Activated CD8-positive, alpha-beta memory T cell treated with anti-CD3 and anti-CD28 coated beads, Interleukin-2, amount 50 U/mL, for 4 hours (primary cell): ENCODE measurements at places on chromosomes 2 and 18.

DNA sequence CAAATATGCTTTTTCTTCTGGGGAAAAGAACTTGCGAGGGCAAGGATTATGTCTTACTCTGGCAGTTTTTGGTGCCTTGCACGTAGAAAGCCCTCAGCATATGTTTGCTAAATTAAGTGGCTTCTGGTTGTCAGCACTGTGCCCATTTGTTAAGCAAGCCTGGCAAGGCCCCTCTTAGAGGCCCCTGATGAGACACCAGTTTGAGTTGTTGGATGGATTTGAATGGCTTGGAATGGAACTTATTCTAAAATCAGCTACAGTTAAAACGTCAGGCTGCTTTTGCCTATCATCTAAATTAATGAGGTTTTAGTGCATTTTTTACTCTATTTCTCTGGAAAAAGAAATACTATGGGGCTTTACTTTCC, 28.2 kb downstream of the TMEM182 start:
- DNase-seq = no peak

DNA sequence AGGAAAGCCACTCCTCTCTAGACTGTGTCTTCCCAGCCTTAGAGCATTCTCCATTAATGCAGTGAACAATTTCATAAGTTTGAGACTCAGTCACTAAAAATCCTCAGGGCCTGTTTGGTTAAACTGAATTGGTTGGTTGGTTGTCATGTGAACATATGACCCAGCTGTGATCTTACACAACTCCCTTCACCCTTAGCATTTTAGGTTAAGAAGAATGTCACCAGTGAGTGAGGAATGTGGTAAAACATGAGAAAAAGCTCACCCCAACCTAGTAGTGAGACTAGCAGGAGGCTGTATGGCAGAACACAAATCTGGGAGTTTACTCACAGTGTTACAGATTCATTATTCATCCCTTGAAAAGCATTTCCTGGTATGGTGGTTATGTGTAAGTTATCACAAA, 32.4 kb downstream of the LHCGR start:
- DNase-seq = no peak

DNA sequence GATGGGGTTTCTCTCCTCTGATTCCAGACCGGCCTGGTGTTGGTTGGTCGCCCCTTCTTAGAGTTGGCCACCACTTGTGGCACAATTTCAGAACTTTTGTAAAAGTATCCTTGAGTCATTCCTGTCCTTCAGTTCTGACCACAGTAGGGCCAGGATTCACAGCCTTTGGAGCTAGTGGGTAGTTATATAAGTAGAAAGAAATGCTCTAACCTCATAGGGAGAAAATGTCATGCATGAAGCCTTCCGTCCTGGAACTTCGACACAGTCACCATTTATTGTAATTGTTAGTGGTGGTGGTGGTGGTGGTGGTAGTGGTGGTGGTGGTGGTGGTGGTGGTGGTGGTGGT, 65.4 kb downstream of the EPAS1 start:
- no peak for DNase-seq

GRCh38 chr18:59087391-59087790, 52.3 kb upstream of the SEC11C start:
- DNase-seq = no peak

GRCh38 chr18:11392980-11393885, 216.2 kb upstream of the SLC35G4 start:
- no peak for DNase-seq

GRCh38 chr2:85547089-85547858, 8.3 kb downstream of the MAT2A start:
- no peak for DNase-seq

GRCh38 chr2:239816576-239817467, 208.3 kb downstream of the NDUFA10 start:
- no peak for DNase-seq

DNA sequence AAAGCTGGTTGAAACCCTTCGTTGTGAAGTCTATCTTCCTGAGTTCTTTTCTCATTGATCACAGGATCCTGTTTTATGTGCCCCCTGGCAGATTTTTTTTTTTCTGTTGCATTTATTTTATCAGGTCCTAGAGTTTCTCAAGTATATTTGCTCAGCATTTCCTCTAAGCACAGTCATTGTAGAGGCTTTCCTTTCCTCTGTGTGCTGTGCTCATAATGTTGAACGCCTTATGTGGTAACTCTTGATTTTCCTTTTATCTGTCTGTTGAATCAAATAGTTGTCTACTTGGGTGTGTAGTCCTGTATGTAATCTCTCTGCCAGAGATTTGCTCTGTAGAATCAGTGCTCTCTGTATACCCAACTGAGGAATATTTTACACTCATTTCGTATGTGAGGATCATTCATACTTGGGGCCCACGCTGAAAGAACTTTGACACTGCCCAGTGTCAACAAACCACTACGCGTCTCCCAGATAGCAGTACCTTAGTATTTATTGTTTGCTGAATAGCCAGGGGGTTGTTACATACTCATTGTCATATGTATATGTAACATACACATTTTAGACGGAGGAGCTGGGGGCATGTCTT, 118.2 kb downstream of the CTNNA2 start:
- DNase-seq = no peak

DNA sequence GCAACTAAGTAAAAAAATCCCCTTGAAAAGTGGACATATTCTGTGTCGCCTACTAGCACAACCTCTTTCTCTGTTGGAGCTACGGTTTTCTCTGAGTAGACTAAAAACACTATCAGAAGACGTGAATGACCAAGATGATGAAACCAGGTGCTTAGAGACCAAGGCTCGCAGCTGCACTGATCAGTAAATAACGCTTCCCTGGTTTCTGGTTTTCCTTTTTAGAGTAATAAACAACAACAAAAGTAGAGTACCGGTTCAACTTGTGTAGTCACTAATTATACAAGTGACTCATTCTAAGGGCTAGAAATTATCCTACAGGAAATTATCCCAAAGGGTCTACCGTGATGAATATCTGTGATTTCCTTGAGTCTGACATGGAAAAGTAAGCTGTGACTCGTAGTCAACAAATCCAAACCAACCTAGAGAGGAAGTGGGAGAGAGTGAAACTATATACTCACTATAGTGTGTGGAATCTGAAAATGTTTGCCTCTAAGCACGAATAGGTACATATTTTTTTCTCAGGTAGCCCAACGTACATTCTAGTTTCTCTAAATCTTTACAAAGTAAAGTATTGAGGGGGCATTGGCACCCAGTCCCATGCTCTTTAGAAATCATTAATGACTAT, 17.8 kb downstream of the RASGRP3 start:
- DNase-seq = no peak

DNA sequence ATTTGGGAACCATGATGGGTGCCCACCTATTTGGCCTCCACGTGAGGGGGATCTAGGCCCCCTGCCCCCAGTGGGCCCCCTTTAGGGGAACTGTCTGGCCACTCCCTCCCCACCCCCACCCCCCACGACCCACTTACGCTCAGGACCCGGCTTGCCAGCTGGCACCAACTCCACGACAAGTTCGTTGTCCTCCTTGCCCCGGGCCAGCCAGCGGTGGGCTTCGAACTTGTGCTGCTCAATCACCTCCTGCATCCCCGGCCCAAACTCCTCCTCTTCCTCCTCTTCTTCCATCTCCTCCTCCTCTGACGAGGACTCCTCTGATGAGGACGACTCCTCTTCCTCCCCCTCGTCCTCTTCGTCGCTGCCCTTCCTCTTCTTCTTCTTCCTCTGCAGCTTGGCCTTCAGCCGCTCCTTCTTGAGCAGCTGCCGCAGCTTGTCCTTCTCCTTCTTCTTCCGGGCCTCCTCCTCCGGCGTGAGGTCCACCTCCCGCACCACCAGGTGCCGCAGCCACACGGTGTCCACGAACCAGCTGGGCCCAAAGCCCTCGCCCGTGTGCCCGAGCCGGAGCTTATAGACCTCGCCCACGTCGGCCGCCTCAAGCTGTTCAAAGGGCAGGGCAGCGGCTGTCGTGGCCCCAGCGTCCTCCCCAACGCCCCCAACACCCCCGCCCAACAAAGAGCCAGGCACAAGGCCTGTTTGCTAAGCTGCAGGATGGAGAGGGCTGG, 96.9 kb downstream of the LOXHD1 start:
- DNase-seq = no peak

DNA sequence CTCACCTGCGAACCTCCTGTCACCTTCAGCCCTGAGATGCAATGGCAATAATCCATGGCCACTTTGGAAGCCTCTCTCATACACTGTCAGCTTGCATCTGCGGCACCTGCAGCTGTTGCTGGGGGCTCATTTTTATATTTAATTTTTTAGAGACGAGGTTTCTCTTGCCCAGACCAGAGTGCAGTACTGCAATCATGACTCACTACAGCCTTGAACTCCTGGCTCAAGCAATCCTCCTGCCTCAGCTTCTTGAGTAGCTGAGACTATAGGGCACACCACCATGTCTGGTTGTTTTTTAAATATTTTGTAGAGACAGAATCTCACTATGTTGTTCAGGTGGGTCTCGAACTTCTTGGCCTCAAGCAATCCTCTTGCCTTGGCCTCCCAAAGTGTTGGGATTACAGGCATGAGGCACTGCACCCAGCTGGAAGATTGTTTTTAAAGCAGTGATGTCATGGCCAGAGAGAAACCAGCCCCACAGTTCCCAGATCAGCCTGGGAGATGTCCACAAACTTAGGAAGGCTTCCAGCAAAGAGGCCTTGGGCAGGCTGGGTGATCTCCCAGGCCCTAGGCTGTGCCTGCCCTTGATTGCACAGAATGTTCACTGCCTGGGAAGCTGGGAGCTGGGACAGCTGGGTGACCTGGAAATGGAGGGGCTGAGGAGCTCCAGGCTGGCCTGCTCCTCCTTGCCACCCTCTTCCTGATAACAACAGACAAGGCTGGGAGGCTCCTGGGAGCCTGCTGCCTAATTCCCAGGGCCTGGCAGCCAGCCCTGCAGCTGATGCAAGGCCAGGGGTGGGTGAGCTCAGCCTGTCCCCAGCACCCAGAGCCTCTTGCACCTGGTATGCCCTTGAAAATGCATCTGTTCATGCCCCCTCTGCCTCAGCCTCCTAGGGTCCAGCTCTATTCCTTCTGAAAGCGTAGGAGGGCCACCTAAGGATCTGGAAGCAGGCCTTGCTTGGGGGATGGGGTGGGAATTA, 27.1 kb downstream of the SH2D6 start:
- no peak for DNase-seq

DNA sequence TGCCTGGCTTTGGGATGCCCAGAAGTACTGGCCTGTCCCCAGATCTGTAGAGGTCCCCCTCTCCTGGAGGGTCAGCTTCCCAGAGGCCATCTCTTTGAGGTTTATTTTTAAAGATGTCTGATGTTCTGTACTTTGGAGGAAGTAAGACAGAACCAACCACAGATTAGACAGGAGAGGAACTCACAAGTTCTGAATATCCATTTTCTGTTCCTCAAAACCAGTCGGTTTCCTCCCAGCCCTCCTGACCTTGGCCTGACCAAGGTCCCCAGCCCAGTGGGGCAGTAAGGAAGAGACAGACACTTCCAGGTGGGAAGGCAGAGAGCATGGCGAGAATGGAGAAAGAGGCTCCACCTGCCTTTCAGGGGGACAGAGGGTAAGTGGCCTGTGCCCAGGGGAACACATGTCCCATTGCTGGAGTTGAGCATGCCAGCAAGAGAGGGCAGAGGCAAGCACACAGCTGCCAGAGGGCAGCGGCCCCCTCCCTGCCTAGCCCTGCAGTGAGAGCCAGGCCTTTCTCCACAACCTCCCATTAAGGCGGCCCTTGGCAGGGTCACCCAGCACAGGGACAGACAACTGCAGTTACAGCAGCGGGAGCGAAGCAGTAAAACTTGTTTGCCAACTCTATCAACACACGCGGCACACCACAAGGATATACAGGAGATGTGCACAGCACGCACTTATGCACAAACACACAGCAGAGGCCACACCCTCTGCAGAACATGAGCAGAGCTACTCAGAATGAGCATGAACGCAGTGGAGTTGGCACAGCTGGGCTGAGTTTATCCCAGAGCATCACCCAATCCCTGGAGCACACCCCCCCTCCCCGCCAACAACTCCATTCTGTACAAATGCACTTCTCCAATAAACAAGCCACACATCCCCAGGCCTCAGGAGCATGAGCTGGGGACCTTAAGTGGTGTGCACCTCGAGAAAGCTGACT, 18.5 kb upstream of the SEMA4C start:
- DNase-seq = no peak

- no peak for DNase-seq
Observed at GRCh38 chr2:68807821-68808266, 63.4 kb downstream of the BMP10 start.

DNA sequence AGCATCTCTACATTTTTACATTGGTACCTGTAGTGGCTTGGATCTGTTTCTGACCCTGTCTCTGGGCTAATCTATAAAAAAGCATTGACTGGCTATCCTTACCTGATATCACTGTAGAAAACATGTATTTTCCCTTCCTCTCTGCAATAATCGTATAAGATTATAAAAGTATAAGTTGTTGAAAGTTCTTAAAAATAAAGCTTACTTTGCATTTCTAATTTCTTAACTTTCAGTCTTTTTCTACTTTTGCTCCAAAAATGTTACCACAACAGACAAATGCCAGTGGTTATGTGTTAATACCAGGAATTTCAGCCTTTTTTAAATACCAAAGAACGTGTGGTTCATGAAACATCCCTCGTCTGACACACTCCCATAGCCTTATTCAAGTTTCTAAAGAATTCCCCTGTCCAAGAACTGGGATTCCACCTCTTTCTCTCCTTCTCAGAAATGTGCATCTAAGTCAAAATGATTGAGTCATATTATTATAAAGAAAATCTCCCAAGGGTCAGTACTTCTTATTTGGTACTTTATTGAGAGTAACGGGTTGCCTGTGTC, 28.5 kb upstream of the ACKR3 start:
- DNase-seq = no peak

- DNase-seq = no peak
Observed at GRCh38 chr2:52113338-52113737, 1081.4 kb upstream of the NRXN1 start.

GRCh38 chr18:29711932-29712331, 1330.6 kb downstream of the DSC3 start:
- no peak for DNase-seq

- DNase-seq = no peak
Observed at GRCh38 chr2:73828389-73828817, 358 bp upstream of the STAMBP start.

GRCh38 chr2:79993144-79993543, 311.4 kb downstream of the LRRTM1 start:
- no peak for DNase-seq

GRCh38 chr2:68320118-68320641, 431 bp upstream of the CNRIP1 start:
- DNase-seq = no peak

DNA sequence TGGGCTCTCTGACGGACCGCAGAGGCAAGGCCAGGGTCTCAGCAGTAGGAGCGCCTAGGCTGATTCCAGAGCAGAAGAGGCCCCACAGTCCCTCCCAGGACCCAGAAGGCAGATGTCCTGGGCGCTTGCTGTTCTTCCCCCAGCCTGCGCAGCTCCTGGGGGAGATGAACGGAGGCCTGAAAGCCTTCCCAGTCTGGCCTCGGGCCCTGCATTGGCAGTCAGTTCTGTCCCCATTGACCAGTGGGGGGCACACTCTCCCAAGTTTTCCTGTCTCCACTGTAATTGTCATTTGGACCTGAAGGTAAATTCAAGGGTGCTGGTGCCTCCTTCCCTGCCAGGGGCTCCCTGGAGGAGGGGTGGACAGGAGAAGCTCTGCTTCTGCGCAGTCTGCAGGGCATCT, 345.7 kb downstream of the CYP26B1 start:
- DNase-seq = no peak
